ENCODE measurements at places on chromosomes 3 and 15.

- no peak for DNase-seq
Measured at GRCh38 chr3:45537616-45537969, 57.0 kb upstream of the LIMD1 start.

GRCh38 chr3:172673210-172673679 is 37.6 kb downstream of the NCEH1 start:
- peak; percentile 50 for DNase-seq

GRCh38 chr15:31560643-31561042 is 234.0 kb downstream of the KLF13 start:
- DNase-seq, result no peak

GRCh38 chr3:139555249-139555648 is 15.7 kb upstream of the RBP1 start:
- DNase-seq, result no peak

GRCh38 chr3:107861904-107862303 is 228.9 kb downstream of the CD47 start:
- no peak for DNase-seq

GRCh38 chr15:99442252-99442897 is 123.4 kb upstream of the MEF2A start:
- DNase-seq, result no peak

- no peak for DNase-seq
Measured at GRCh38 chr3:72323773-72324172, 524.5 kb downstream of the SHQ1 start.

DNA sequence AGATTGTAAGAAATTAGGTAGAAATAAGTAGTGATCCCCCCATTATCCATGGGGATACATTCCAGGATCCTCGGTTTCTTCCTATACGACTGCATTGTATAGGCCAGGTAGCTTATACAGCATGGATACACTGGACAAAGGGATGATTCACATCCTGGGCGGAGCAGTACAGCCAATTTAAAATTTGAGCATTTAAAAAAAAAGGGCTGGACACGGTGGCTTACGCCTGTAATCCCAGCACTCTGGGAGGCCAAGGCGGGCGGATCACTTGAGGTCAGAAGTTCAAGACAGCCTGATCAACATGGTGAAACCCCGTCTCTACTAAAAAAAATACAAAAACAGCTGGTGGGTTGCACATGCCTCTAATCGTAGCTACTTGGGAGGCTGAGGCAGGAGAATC is 976 bp upstream of the ARGFX start:
- DNase-seq, result no peak

GRCh38 chr15:91936182-91936775 is 82.8 kb downstream of the SLCO3A1 start:
- DNase-seq, result no peak

DNA sequence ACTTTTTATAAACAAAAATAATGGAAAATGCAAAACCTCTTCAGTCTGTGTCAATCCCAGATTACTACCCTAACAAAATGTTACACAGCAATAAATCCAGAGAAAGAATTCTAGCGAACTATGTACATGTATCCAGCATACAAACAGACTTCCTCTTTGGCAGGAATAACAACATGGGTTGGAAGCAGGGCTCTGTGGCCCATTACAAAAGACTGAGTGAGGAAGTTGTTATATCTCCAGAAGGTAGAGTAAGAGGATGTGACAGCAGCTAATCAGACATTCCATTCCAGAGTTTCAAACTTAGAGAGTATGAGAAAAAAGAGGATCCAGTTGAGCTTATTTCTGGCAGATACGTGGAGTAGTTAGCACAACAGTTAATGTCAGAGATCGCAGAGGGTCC is 294.0 kb upstream of the PLSCR5 start:
- no peak for DNase-seq

Measured in GM10248 (cell line).